SW480 (cell line): ENCODE measurements at places on chromosomes 3 and 15.

GRCh38 chr15:79206940-79207339 lies 75.6 kb upstream of the ANKRD34C start:
- DNase-seq, result no peak

DNA sequence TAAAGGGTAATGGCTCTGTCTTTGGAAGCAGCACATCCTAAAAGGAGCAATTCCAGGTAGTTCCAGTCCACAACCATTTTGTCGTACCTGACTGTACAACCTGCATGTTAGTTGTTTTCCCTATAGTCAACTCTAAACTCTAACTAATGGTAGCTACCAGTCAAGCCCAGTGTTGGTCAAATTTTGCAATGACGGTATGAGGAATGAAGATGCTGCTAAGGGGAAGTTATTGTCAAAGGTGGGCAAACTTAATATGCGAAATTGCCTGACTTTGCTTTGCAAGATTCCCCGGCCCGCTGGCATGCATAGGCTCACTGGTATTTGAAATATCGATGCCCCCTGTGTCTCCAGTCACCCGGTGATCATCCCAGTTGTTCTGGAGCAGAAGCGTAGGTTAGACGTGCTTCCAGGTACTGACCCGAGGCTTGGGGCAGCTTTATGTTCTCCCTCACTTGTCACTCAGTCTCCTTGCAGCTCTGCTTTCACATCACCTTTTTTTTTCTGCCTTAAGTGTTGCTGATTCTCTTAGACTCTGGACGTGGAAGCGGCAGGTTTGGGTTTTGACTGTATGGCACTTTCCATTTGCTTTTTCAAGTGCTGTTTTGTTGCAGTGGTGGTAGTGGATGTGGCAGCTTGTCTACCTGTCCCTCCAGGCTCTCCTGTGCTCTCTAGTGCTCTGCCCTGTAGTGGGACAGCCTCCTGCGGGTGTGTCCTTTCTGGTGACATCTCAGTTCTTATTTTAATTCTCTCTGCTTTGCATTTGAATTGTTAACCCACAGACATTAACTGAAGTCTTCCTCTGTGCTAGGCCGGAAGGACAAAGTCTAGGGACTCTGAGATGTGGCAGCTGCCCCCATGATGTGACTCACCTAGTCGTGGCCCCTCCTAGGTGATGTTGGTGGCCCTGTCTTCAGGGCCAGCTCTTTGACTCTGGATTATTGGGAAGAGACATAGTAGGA lies 95.8 kb upstream of the UMPS start:
- peak; percentile 76 for DNase-seq

- DNase-seq, result no peak
Observed at GRCh38 chr3:69105320-69105719, 17.1 kb downstream of the LMOD3 start.

DNA sequence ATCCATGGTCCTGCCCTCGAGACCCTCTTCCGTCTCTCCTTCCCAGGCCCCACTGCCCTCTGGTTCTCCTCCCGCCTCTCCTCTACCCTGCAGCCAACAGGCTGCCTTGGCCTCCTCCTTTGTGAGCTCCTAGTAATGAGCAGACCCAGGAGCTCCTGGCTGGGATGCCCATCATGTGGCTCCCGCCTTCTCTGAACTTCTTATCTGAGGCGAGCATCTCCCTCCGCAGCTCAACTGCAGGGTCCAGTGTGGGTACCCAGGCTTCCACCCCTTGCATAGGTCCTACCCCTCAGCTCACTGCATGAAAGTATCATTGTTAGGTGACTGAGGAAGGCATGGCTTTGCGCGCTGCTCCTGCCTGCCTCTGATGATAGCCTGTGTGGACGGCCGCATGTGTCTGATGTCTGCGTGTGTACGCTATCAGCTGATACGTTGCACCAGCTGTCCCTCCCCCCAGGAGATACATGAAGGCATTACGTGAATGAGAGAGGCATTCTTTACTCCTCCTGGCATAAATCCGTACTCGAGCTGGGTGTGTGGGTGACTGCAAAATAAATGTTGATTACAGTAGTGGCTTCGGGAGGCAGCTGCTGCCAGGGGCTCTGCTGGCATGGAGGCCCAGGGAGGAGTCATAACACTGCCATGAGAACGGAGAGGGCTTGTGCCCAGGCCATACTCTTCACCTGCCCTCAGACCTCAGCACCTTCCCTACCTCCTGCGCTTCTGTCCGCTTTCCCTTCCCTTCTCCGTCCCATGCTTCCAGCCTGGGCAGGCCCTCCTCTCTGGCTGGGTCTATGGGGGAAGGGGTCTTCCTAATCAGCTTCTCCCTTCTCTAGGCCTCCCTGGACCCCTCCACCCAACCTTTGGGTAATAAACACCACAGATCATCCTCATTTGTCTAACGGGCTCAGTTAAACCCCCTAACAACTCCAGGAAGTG lies 48.8 kb downstream of the ZNF710 start:
- DNase-seq, result no peak

GRCh38 chr15:56794165-56794552 lies 60.9 kb upstream of the ZNF280D start:
- DNase-seq, result no peak

DNA sequence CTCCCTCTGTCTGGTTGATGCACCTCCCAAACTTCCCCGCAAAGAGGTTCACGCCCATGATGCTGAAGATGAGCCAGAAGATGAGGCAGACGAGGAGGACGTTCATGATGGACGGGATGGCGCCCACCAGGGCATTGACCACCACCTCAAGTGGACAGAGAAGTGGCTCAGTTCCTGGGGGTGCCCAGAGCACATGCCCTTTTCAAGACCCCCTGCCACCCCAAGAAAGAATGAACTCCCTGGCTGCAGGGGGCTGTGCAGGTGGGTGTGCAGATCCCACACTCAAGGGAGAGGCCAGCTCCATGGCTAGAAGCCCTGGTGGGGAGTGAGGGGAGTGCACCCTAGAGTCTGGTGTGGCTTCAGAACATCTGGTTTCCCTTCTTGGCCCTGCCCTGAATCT lies 64.1 kb downstream of the EXOG start:
- DNase-seq, result no peak

- no peak for DNase-seq
Observed at GRCh38 chr15:99120050-99120777, 15.3 kb downstream of the SYNM start.

DNA sequence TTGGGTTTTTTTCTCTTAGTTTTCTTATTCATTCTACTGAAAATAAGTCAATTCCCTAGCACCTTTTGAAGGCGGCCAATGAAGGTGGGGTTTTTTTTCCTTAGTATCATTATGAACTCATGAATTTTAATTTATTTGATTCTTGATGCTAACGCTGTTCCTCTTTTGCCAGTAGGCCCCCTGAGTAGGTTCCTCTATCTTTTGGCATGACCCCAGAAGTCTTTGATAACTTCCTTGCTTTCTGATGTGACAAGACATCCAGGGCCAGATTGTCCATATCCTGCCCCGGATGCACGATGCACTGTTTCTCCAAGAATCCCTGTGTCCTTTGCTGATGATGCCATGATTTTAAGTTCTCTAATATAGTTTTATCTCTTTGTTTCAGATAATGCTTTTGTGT lies 20.6 kb downstream of the LRRK1 start:
- DNase-seq, result no peak

DNA sequence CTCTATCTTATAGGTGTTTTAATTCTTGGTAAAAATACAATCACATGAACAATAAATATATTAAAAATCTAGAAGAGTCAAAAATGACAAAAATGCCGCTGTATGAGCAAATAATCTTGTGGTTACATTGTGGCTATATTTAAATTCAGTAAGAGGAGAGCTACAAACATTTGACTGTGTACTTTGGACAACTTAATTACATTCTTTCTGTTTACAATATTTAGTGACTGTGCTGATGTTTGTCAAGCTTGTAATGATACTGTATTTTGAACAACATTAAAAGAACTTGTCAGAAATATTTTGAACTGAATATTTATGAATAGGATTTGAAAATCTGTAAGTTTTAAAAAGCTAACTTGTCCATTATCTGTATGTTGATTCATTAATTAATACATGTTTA lies 598.3 kb downstream of the SI start:
- DNase-seq, result no peak

DNA sequence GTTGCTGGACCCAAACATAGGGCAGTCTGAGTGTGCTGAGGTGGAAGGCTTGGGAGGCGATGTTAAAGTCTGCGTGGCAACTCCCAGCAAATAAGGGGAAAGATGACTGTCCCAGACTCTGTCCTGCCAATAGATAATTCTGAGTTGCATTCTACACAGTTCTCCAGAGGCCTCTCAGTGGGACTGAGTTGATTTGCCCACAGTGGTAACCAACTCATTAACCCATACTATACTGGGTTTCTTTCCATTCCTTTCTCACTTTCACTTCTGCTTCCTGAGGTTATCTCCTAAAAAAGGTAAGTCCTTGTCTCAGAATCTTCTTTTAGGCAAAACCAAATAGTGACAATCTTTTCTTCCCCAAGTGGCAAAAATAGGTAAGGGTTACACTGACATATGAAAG lies 549.9 kb upstream of the DPPA4 start:
- DNase-seq, result no peak

DNA sequence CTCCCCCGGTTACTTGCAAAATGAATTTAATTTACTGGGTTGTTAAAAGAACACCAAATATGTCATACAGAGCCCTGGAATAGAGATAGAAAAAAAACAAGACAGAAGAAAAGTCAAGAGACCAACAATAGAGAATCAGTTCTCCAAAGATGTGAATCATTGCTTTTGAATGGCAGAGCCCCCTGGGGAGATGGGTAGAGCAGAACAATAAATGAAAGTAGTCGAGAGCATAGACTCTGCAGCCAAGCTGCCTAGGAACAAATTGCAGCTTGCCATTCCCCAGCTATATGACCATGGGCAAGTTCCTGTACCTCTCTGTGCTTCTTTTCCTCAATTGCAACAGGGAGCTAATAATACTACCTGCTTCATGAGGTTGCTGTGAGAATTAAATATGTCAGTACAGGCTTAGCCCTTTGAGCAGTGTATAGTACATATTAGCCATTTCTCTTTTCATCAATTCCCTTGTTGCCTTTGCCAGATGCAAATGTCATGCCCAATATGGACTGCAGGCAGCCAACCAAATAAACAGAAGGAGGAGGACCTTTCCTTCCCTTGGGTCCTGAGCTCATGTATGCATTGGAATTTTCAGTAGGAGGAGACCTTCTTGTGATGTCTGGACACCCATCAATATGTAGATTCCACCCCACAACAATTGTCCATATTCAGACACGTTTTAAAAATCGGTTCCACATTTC lies 25.0 kb upstream of the BFSP2 start:
- DNase-seq, result no peak

GRCh38 chr3:78906245-78906644 lies 861.6 kb downstream of the ROBO1 start:
- no peak for DNase-seq

GRCh38 chr3:23203708-23204330 lies 692 bp downstream of the UBE2E2 start:
- DNase-seq, result peak; percentile 20

- no peak for DNase-seq
Observed at GRCh38 chr3:136916223-136916622, 41.6 kb upstream of the IL20RB start.

- peak; percentile 27 for DNase-seq
Observed at GRCh38 chr3:17810759-17811158, 68.3 kb upstream of the TBC1D5 start.

DNA sequence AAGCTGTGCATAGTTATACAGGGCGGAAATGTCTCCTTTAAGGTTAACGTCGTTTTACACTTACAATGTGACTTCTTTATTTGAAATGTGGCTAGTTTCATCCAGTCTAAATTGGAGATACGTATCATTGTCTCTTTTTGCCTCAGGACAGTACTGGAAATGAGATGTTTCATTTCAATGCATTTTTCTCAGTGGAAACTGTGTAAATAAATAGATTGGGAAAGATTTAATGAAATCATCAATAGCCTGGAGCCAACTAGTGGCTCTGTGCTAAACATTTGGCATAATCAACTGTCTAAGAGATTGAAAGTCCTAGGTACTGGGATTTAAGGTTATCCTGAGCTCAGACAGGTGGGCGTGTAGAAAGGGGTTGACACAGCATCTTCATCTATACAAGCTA lies 691.5 kb upstream of the CCDC54 start:
- no peak for DNase-seq

DNA sequence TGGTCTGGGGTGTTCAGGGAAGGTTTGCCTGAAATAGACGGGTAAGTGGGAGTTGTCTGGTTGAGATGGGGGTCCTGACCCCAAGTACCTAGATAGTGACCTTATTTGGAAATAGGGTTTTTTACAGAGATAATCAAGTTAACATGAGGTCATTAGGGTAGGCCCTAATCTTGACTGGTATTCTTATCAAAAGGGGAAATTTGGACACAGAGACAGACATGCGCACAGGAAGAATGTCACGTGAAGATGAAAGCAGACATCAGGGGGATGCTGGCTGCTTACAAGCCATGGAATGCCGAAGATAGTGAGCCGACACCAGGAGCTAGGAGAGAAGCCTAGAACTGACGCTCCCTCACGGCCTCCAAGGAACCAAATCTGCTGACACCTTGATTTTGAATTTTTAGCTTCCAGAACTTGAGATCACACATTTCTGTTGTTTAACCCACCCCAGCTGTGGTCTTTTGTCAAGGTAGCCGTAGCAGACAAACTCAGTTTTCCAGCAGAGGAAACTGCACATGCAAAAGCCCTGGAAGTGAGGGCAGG lies 17.1 kb downstream of the BHLHE40 start:
- DNase-seq, result no peak

DNA sequence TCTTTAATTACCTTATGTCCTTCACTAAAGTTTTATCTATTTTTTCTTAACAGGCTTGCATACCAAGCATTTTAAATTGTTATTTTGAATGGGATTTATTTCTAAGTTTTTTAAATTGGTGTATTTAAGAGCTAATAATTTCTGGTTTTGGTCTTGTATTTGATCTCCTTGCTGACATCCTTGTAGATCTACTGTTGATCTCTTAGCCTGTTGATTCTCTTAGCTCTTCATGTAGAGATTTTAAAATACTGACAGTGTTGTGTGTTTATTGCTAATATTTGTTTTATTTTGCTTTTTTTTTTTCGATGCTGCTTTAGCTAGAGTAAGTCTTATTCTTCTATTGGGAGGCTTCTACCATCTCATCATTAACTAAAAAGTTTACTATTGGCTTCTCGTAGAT lies 65.5 kb downstream of the PLCL2 start:
- DNase-seq, result no peak
